ENCODE measurements at places on chromosomes 11 and 22.

GRCh38 chr22:47626428-47627390 is 864.3 kb downstream of the TBC1D22A start:
- no peak for DNase-seq

- no peak for DNase-seq
Measured at GRCh38 chr11:64343767-64344559, 4.0 kb downstream of the CCDC88B start.

DNA sequence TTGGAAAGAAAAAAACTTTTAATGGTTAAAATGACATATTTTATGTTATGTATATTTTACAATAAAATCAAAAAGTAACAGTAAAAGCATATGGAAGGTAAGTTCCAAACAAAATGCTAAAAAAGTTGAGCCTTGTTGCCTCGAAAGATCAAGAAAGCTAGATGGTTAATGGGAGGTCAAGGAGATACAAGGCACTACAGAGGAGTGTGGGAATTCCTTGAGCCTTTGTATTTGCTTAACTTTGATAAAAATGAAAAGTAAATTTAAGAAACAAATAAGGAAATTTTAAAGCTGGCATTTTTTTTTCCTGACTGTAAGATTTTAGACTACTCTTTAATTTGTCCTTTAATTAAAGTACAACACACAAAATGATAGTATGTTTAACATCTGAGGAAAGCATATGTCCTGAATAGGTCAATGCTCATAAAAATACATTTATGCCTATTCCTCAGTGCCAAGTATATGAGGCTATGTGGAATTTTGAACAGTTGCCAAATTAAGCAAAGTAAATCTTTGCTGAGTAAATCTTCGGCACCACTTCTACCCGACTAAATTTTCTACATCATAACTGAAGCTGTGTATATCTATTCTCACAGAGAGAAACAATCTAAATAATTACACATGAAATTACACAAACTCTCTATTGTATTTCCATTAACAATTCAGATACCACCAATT is 108.8 kb downstream of the TTC28 start:
- no peak for DNase-seq

GRCh38 chr11:36165621-36166397 is 123.4 kb downstream of the COMMD9 start:
- DNase-seq, result no peak

Measured in AG09319 (cell line).